ENCODE measurements at places on chromosomes 2 and 18.

- DNase-seq: no peak
These were observed 3.0 kb downstream of the LYG1 start for GRCh38 chr2:99297994-99298393.

GRCh38 chr18:79597176-79597830 lies 82.3 kb upstream of the CTDP1 start:
- peak; percentile 7 for DNase-seq

- peak; percentile 57 for DNase-seq
These were observed 40.6 kb upstream of the INHBB start for GRCh38 chr2:120305296-120305695.

DNA sequence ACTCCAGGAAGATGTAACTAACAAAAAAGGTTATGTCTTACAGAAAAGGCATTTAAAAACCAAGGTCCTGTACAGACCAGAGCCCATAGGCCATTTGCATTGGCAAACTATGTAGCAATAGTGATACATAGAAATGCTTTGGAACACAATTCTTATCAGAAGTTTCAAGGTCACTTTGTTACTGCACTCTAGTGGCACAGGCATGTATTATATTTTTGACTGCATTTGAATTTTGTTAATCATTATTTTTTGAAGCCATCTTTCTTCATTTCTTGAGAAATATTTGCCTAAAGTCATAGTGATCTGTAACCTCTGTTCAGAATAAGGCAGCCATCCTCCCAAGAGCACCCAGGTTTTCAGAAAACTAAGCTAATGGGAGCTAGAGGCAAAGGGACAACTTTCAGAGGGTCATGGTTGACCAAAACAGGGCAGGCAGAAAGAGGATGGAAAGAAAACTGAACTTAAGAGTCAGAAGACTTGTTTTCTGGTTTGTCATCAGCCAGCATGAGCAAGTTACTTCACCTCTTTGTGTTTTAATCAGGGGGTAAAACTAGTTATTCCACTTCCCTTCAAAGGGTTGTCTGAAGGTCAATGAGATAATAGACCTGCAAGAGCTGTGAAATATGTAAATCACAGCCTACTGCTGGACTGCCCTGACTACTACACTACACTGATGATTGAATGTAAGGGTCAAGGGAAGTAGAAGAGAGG lies 41.5 kb downstream of the SLC38A11 start:
- peak; percentile 78 for DNase-seq

GRCh38 chr2:86703704-86704361 lies 16.3 kb upstream of the RMND5A start:
- no peak for DNase-seq

GRCh38 chr2:61833971-61834370 lies 19.9 kb downstream of the FAM161A start:
- no peak for DNase-seq

GRCh38 chr2:135651717-135652116 lies 89.9 kb upstream of the UBXN4 start:
- DNase-seq: no peak

DNA sequence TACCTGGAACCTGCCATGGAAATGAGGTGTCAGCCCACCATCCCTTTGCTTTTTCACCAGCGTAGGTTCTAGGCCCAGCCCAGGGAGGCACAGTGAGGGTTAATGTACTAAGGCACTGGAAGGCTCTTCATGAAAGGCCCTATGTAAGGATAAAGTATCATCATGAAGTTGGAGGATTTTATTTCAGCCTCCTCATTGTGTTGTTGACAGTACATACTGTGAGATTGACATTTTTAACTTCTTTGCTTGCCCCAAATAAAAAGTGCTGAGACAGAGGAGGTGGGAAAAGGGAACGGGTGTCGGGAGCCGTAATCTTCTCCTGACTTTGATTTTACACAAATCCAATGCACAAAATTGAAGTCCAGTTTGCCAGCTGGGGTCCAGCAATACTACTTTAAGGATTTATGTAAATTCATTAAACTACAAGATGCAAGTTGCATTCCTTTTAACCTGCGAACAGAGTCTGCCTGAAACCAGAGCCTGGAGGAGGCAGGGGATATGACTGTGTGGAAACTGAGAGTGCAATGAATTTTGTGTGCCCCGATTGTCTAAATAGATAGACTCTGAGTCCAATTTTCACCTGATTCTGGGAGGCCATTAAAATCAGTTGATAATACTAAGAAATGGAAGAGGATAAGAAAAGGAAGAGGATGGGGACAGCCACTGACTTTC lies 5.4 kb upstream of the NCKAP5 start:
- DNase-seq: no peak

- no peak for DNase-seq
These were observed 40.8 kb downstream of the PRPF40A start for GRCh38 chr2:152676461-152676860.

DNA sequence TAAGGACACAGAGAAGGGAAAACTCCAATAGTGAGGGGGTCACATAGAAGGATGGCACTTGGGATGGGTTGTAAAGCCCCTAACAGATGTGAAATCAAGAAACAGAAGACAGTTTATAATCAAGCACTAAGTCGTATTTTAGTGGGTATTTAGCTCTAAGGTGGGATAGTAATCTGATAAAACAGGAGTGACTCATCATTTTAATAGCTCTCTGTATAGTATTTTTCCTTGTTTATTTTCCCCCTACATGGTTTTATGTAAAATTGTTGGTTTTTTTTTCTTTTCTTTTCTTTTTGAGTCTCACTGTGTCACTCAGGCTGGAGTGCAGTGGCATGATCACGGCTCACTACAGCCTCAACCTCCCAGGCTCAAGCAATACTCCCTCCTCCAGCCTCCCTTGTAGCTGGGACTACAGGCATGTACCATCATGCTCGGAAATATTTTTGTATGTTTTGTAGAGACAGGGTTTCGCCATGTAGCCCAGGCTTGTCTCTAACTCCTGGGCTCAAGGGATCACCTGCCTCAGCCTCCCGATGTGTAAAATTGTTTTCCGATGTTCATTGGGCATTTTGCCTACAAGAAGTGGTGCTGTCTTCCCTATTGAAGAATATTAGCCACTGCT lies 142.6 kb upstream of the SERPINE2 start:
- no peak for DNase-seq

- no peak for DNase-seq
These were observed 77.9 kb downstream of the PRELID3A start for GRCh38 chr18:12485479-12486105.

DNA sequence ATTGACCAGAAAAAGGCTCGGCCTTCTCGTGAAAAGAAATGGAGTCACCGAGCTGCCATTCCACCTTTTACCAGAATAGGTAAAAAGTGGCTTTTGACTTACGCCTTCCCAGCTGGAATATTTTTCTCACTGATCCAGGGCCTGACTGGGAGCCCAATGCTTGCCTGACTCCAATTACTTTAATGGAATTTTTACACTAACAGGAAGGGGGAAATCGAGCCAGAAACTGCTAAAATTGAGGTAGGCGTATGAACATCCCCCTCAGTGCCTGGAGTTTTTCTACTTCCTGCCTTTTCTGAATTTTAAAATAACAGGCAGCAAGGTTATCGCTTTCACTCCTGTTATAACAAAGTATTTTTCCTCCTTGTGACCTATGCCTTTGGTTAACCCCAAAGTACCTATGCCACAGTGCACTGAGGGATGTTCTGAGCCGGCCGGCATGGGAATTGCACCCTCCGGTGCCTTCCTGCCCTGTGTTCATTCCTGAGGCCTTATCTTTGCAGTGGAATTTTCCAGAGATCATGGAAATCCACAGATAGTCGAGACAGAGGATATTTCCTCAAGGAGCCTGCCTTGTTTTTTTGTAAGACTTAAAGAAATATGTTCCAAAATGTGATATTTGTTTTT lies 18.3 kb upstream of the RPL31 start:
- no peak for DNase-seq

GRCh38 chr2:15672961-15673918 lies 81.6 kb downstream of the DDX1 start:
- DNase-seq: peak; percentile 9

DNA sequence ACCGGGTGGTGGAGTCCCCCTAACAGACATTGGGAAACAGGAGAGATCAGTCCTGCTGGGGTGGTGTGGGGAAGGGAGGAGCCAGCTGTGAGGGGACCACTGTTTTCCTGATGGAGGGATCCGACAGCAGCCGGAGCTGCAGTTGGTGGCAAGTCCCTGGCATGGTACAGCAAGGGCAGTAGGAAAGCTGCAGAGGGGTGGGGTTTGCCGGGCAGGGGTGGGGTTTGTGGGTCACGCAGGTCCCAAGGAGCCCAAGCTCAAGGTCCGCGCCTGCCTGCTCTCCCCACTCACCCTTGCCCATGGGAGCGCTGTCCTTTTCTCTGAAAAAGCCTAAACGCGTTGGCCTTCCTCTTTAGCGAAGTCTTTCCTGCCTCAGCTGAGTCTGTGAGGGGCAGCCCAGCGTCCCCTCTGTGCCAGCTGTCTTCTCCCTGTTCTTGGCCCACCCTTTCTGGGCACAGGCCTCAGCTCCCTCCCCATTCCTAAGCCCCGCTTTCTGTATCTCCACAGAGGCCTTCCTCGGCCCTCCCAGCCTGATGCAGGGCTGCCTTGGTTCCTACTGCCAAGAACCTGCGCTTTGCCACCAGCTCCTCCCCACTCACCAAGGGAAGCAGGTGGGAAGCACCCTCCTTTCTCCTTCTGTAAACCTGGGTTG lies 29.3 kb upstream of the INHBB start:
- DNase-seq: no peak

- no peak for DNase-seq
These were observed 105.0 kb upstream of the RBBP8 start for GRCh38 chr18:22828171-22828570.

DNA sequence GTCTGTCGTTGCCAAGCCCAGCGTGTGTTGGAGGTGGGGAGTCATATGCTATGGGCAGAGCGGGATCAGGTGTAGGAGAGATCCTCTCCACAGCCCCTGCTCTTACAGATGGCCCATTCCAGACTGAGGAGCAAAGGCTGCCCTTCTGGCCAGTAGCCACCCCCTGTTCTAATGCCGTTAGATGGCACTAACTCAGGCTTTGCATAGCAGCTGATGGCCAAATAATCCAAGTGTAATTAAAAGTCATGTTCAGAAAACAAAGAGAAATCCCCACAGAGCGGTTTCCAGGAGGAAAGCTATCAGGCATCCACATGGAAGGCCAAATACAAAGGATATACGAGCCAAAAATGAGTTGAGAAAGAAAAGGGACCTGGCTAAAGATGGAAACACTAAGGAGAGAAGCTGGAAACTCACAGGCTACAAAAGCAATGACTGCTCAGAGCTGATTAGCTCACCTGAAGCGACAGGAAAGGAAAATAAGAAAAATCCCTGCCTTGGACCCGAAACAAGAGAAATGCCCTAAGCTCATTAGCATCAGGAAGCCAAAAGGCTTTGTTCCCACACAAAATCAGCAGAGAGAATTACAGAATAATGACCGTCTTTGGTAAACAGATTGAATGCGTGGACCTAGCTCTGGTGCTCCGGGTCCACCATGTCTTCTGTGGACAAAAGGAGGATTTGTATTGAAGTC lies 1002.4 kb upstream of the KLHL29 start:
- no peak for DNase-seq

GRCh38 chr2:207014424-207014823 lies 75.1 kb downstream of the CPO start:
- no peak for DNase-seq
